WTC11 (cell line): ENCODE measurements at places on chromosomes 5 and 9. TPM values are rescaled to one million over a fixed set of nuclear protein-coding genes. Genes with fewer than 3 reads are reported as not detected.

QRFP gene
- total RNA-seq: not detected in 3 replicates

TRPM6 gene
- 0.66 to 1.4 TPM (median 0.78 TPM) in 3 replicates for total RNA-seq

DNA sequence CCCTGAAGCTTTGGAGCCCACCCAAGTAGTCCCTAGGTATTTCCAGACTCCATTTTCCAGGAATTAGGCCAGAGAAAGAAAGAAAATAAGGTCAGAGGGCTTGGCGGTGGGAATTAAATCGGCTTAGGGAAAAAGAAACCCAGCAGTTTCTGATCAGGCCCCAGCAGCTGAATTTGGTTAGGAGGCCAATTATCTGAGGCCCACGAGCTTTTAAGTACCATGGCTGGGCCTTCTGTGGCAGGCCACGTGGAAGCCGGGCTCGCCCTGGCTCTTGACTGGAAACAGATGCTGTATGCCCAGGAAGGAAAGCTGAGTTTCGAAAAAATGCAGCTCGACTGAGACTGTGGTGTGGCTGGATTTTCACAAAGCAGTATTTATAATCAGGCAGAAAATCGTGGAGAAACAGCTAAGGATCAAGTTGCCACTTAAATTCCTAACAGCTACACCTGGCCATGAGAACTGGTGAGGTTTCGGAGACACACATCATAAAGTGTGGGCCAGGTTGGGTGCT, 75.1 kb upstream of the PANK3 start:
- DNase-seq: no peak

GRCh38 chr9:129776938-129777768, 24.3 kb upstream of the PTGES start:
- no peak for DNase-seq

DNA sequence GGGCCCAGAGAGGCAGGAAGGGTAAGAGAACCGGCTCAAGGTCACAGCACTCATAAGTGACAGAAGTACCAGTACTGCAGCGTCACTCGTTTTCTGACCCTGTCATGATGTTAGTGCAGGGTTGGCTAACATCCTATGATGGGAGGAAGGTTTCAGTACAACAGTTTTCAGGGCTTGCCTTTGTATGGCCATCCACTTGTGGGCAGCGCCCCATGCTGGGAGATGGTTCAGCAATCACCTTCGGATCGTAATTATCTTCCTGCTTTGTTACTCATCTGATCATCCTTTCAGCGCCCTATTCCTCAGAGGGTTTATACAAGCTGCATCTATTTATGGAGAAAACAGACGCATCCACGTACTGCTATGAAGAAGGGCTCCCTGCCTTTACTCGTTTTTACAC, 2.4 kb downstream of the MAP1B start:
- DNase-seq: no peak

GKAP1 gene
- 6.1 to 8.0 TPM (median 7.8 TPM) in 3 replicates for total RNA-seq

CFAP90 gene
- total RNA-seq: 0.21 to 0.64 TPM (median 0.33 TPM) in 3 replicates

GRCh38 chr5:122263352-122264030, 48.5 kb upstream of the SNCAIP start:
- DNase-seq: no peak

- no peak for DNase-seq
Measured at GRCh38 chr5:80125962-80126480, 90.9 kb downstream of the THBS4 start.

GPR150 gene
- total RNA-seq: 0.09 to 0.13 TPM (median 0.11 TPM) in 3 replicates

TRIP13 gene
- total RNA-seq: 31.4 to 35.0 TPM (median 33.7 TPM) in 3 replicates

DNA sequence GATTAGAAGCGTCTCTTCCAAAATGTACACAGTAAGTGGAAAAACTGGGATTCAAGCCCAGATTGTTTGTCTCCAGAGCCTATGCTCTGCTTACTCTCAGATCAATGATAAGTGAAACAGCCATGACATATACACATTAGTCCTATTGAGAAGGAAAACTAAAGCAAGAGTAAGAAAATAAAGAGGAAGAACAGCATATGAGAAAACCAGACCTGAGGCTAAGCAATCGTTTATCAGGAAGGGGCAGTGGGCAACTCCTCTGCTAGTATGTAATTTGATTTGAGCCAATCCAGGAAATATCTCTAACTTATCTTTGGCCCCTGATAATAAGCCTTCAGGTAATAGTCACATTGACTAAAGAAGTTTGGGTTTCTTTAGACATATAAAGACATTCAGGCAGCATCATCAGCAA, 789.9 kb upstream of the C9orf72 start:
- DNase-seq: no peak

- peak; percentile 49 for DNase-seq
Measured at GRCh38 chr5:147098233-147098790, 136.5 kb upstream of the STK32A start.

DNA sequence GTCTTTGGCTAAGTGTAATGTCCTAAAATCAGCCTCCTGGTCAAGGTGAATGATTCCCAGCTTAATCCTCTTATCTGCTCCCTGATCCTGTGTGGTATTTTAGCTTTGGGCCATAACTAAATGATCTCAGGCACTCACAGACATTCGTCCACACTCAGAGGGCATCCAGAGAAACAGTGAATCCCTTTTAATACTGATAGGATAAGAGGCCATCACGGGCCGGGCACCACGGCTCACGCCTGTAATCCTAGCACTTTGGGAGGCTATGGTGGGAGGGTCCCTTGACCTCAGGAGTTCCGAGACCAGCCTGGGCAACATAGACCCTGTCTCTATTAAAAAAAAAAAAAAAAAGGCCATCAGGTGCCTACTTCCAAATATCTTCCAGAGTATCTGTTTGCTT, 6.3 kb downstream of the PDCL start:
- no peak for DNase-seq

GPX3 gene
- 24.5 to 26.9 TPM (median 26.2 TPM) in 3 replicates for total RNA-seq

NXNL2 gene
- 1.9 to 2.3 TPM (median 2.2 TPM) in 3 replicates for total RNA-seq

ARHGAP26 gene
- total RNA-seq: 19.1 to 22.3 TPM (median 21.8 TPM) in 3 replicates

DNA sequence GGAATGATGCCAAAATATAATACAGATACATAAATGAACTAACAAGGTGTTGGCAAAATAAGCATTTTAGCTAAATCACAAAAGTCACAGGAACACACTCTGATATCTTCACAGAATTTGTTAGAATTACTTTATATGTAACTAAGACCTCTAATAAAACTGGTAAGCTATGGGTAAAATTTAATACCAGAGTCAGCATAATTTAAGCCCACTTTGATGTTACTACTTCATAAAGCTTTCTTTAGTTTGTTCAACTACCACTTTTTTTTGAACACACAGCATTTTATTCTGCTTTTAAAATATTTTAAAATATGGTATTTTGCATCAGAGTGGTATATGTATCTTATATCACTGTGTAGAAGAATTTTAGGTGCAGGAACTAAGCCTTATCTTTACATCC, 19.9 kb downstream of the PAIP1 start:
- no peak for DNase-seq

IRX4 gene
- total RNA-seq: 7.0 to 9.0 TPM (median 7.6 TPM) in 3 replicates

DNA sequence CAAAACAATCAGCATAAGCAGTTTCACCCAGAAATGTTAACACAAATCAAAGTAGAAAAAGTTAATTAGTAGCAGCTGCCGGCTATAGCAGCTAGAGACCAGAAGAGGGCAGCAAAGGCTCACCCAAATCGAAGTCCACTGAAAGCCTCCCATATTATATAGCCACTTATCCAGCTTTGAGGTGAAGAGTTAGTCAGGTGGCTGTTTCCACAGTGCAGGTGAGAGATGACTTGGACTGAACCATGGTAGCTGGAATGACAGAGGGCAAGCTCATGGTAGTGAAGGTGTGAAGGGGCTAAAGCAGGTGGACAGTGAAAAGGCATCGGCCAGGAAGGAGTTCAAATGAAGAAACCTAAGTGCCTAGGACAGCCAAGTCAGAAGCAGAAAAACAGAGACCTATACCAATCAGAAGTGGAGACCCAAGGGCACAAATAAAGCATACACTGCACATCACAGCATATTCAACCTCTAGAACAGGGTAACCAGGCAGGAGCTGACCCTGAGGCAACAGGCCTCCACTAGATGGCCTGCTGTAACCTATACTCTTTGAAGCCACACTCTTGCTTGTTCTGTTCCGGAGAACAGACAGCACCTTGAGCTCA, 7.2 kb upstream of the RNF38 start:
- peak; percentile 43 for DNase-seq

SLC1A3 gene
- total RNA-seq: 45.9 to 77.9 TPM (median 53.8 TPM) in 3 replicates

RNF224 gene
- 0.32 to 0.59 TPM (median 0.41 TPM) in 3 replicates for total RNA-seq
